ENCODE measurements at places on chromosomes 3 and 15.

GRCh38 chr3:171965067-171965712 is 74.2 kb upstream of the FNDC3B start:
- DNase-seq = no peak

DNA sequence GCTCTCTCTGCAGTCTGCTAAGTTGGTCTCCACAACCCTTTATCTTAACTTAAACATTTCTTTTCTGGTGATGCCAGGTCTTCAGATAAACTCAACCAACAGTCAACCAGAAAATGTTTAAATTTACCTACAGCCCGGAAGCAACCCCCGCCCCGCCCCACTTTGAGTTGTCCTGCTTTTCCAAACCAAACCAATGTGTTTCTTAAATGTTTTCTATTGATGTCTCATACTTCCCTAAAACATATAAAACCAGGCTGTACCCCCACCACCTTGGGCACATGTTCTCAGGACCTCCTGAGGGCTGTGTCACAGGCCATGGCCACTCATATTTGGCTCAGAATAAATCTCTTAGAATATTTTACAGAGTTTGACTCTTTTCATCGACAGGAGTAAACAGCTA is 13.2 kb upstream of the GPR160 start:
- DNase-seq = no peak

- peak; percentile 42 for DNase-seq
These were observed 15.4 kb upstream of the RFC4 start for GRCh38 chr3:186821429-186822387.

- DNase-seq = peak; percentile 83
These were observed 17.8 kb downstream of the RUBCN start for GRCh38 chr3:197718891-197719290.

- no peak for DNase-seq
These were observed 138.1 kb upstream of the RAP2B start for GRCh38 chr3:153023896-153024295.

All from non-pigmented ciliary epithelial cell (primary cell).